Fibroblast of the aortic adventitia (primary cell): ENCODE measurements at places on chromosomes 1 and 21.

DNA sequence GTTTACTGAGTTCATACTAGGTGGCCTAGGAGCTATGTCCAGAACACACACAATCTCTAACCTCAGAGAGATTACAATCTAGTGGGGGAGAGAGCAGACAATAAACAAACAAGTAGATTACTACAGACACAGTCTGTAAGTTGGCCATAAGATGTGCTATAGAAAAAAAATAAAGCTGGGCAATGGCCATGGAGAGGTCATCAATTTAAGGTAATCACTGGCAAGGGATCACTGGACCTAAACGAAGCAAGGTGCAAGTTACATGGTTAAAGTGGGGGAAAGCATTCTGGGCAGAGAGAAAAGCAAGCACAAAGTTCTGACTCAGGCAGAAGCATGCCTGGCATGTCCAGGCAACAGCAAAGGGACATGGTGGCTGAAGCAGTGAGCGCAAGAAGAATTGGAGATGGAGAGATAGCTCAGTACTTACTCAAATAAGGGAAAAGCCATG, 147.0 kb downstream of the RERE start:
- peak; percentile 16 for DNase-seq

DNA sequence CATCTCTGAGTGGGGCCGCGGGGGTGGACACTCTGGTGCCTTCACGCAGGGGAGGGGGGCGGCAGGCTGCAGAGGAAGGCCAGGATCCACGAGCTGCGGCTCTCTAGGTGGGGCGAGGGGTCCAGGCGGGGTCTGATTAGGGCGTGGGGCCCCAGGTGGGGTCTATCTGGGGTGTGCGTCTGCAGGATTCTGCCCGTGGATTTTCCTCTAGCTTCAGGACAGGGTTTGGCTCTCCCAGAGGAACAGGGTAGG, 6.3 kb downstream of the JMJD4 start:
- DNase-seq: no peak

DNA sequence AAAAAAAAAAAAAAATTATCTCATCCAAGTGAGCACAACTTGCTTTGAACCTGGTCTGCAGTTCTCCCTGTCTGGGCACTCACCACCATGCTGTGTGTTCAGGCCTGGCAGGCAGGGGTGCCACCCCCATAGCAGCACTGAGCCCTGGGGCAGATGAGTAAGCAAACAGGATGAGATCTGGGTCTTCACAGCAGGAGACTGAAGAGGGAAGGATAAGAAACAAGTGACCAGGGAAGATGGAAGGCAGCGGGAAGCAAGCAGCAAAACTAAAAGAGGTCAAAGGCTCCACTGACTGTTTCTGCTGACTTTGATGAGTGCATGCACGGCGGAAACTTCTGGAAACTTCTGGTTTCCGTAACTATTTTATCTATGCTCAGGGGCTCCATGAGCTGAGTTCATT, 133.5 kb upstream of the SOD1 start:
- DNase-seq: no peak

GRCh38 chr1:20356850-20357459, 66.3 kb downstream of the VWA5B1 start:
- no peak for DNase-seq

DNA sequence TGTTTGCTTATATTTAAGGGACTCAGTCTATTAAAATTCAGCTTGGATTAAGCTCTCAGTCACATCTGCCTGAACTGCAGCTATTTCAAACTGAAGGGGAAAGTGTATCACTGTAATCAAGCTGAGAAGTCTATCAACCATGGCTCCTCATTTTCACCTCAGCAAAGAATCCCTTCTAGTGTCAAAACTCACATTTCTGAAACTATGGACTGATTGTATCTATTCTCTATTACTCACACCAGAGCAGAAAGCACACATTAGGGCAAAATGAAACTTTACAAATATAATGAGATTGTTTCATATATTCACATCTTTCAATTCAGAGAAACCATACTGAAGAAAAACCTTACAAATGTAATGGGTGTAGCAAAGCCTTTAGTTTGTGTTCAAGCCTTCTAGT, 14.6 kb upstream of the C1orf146 start:
- DNase-seq: no peak

DNA sequence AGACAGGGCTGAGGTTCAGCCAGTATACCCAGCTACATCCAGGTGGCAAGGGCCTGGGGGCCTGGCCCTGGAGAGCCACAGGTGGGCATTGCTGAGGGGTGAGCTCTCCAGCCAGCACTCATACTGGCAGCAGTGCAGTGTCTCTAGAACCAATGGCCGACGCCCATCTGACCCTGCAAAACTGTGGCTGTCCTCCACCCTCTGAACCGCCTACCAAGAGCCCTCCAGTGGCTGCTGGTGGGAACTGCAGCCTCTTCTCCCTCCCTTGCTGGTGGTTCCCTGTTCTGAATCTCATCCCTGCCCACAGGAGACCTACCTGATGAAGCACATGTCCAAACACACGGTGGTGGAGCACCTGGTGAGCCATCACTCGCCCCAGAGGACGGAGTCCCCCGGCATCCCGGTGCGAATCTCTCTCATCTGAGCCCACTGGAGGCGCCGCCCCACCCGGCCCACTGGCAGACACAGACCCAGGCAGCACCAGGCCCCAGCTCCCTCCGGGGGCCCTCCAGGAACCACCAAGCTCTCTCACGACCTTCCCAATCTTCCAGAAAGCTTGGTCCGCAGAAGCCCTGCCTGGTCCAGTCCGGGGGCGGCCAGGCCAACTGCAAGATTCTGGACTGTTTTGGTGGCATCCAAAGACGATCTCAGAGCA, 22.1 kb downstream of the A3GALT2 start:
- DNase-seq: peak; percentile 69

- no peak for DNase-seq
These were observed 8.2 kb upstream of the MAPKAPK2 start for GRCh38 chr1:206676499-206676898.

GRCh38 chr1:44881011-44881632, 38.1 kb upstream of the PTCH2 start:
- peak; percentile 89 for DNase-seq

DNA sequence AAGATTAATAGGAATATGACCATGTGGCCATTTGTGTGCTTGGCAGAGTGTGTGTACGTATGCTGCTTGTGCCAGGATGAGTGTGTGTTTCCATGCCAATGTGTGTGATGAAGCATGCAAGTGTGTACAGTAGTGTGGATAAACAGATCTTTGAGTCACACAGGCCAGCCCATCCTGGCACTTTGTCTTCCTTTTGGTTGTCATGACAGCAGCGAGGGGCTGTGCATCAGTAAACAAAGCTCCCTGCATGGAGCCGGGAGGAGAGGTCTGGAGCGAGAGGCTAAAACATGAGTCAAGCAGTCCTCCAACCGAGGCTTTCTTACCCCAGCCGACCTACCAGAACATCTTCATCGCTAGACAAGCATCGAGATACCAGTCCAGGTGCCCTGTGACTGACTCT, 221.2 kb downstream of the CACNA1E start:
- no peak for DNase-seq

- no peak for DNase-seq
These were observed 59.5 kb downstream of the CDK18 start for GRCh38 chr1:205563927-205564441.

GRCh38 chr1:40017951-40018575, 22.5 kb upstream of the CAP1 start:
- DNase-seq: no peak

GRCh38 chr1:40736085-40736531, 44.6 kb downstream of the NFYC start:
- peak; percentile 58 for DNase-seq

DNA sequence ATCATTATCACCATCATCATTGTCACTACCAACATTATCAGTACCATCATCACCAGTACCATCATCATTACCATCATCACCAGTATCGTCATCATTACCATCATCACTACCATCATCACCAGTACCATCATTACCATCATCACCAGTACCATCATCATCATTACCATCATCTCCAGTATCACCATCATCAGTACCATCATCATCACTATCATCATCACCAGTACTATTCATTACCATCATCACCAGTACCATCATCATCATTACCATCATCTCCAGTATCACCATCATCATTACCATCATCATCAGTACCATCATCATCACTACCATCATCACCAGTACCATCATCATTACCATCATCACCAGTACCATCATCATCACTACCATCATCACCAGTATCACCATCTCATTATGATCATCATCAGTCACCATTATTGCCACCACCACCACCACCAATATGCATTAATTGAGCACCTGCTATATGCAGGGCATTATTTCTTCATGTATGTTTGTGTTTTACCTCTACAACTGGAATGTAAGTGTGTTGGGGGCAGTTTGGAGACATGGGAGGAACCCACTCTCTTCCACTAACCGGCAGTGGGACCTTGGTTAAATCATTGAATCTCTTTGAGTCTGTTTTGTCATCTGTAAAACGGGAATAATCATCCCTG, 7.0 kb downstream of the ZBTB8B start:
- no peak for DNase-seq

- DNase-seq: no peak
These were observed 20.6 kb downstream of the WASF2 start for GRCh38 chr1:27469334-27469733.

- DNase-seq: no peak
These were observed 12.0 kb upstream of the BRWD1 start for GRCh38 chr21:39325458-39325857.

- no peak for DNase-seq
These were observed 205.1 kb downstream of the PLA2G4A start for GRCh38 chr1:187033693-187034390.
